Stimulated activated CD4-positive, alpha-beta T cell treated with anti-CD3 and anti-CD28 coated beads, Interleukin-12 subunit alpha, Interleukin-12 subunit beta, amount 100 ng/mL, for 4 hours (primary cell): ENCODE measurements at places on chromosomes 7 and 10.

GRCh38 chr7:119983468-119983867 lies 289.5 kb upstream of the KCND2 start:
- DNase-seq: no peak

- no peak for DNase-seq
Measured at GRCh38 chr10:72080042-72080975, 8.0 kb downstream of the SPOCK2 start.

GRCh38 chr7:85156661-85157208 lies 30.1 kb downstream of the SEMA3D start:
- DNase-seq: no peak

DNA sequence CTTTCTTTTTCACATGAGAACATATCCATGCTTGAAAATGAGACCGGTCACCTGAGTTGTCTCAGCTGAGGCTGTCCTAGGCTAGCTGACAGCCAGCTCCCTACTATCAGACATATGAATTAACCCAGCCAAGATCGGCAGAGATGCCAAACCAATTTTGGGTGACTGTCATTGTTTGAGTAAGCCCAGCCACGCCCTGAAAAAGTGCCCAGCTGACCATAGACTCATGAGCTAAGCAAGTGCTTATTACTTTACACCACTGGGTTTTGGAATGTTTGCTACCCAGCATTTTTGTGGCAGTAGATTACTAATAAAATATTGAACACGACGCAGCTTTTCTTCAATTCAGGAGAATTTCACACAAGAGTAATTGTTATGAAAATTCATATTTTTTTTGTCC lies 265.2 kb upstream of the LYZL1 start:
- no peak for DNase-seq

GRCh38 chr7:129317450-129317849 lies 92.6 kb downstream of the AHCYL2 start:
- DNase-seq: no peak
